Motor neuron (in vitro differentiated cells): ENCODE measurements at places on chromosomes 7 and 10. TPM values are rescaled to one million over a fixed set of nuclear protein-coding genes. Genes with fewer than 3 reads are reported as not detected.

- peak; percentile 91 for ATAC-seq
Measured at GRCh38 chr7:13990984-13991790, 1.7 kb upstream of the ETV1 start.

- ATAC-seq = peak; percentile 21
Measured at GRCh38 chr7:137772316-137772715, 74.5 kb downstream of the DGKI start.

TRIM50 gene
- 1.5 TPM in 1 of 2 replicates, not detected in the other for total RNA-seq

LRRN3 gene
- total RNA-seq = 54.3 and 56.1 TPM in 2 replicates

PITX3 gene
- total RNA-seq = 0.32 TPM in 1 of 2 replicates, not detected in the other

DNA sequence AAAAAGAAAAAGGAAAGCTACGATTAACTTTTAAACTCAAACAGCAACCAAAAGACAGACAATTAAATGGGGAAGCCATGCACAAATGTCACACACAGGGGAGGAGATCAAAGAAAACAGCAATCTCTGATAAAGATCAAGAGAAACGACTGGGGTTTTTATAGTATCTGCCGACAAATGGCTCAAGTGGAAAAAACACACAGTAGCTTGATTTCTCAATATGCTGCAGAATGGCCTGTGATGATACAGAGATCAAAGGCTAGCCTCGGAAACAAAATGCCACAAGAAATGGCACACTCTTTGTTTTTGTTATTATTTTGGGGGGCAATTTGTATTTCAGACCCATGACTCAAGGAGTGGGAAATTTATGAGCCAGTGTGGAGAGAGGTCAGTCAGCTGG is 126.1 kb downstream of the TEX36 start:
- no peak for ATAC-seq

DNA sequence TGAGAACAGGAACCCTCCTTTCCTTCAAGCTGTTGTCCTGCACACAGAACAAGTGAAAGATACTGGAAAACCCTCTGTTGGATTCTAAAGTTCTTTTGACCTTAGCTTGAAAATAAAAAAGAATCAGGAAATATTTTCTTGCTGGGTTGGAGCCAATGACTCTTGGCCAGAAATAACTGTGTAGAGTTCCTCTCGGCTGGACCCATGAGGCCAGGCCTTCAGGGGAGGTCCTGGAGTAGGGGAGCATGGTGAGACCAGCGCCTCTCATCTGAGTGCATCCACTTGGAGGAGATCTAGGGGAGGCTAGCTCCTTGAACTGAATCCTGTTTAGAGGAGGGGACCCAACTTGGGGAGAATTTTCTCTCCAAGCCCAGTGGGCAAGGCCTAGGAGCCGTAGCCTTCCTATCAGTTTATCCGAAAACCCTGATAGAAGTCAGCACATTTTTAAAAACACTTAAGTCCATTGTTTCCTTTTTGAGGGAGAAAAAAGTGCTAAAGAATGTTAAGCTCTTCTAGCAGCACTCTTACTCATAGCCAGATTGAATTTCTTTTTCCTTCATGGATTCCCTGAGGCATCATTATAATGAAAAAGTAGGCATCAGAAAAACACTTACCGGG is 635.7 kb upstream of the ANKRD30A start:
- ATAC-seq = peak; percentile 37

GRCh38 chr7:703049-703448 is 23.4 kb upstream of the DNAAF5 start:
- no peak for ATAC-seq

DNA sequence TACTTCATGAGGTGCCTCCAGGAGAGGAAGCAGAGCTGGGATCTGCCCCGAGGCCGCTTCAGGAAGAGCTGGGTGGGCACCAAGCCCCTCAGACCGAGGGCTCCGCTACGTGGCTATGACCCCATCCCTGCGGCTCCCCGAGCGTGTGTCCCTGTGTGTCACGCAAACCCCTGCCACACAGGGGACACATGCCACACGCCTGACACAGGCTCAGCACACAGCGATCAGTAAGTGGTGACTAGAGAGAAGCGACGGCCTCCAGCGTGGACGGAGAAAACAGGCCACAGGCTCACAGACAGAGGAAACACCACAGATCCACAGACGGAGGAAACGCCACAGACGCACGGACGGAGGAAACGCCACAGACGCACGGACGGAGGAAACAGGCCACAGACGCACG is 18.5 kb downstream of the DIP2C start:
- ATAC-seq = no peak

GRCh38 chr7:142954680-142955268 is 7.4 kb downstream of the KEL start:
- ATAC-seq = no peak

DNA sequence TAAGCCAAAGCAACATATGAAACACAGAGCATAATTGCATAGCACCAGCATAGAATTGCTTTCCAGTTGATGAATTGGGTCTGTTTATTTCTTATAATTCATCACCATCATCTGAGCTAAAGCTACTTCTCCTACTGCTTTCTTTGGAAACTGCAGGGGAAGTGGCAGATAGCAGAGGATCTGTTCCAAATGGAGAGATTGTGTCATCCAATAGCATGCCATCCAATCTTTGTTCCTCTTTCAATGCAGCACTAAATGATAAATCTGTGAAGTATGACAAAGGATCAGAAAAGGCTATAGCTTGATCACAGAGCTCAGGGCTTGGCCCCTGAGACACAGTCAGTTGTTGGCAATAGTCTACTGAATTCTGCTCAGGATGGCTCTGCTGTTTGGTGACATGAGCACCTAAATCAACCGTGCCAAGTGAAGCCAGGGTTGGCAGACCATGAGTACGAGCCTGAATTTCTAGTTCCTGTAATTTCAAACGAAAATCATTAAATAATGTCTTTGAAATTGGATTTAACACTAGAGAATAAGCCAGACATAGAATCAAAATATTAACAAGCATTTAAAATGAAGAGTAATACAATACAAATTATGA is 90.0 kb downstream of the TFEC start:
- ATAC-seq = no peak

DNA sequence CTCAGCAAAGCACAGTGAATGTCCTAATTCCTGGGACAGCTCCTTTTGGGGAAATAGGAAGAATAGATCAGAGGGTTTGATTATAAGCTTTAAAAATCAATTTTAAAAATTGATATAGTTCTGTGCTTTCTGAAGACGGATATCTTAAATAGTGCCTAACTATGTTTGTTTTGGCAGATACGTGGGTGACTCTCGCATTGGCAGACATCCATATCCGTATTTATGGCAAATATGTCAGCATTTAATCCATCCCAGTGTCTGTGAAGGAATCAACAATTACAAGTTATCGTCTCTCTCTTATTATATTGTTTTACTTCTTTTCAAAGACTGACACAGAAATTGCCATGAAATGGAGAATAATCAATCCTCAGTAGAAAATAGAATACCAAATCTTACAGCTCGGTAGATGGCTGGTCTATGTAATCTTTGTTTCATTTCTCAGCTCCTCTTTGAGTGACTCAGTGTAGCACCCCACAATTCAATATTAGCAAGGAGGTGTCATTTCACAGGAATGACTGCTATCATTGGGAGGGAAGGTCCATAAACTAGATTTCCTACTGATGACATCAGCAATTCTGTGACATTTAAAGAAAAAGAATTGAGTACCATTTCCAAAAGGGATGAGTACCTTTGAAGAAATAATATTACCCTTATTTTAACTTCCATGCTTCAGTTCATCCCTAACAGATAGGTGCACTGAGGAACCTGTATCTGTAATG is 186.4 kb upstream of the NFE2L3 start:
- no peak for ATAC-seq

DNA sequence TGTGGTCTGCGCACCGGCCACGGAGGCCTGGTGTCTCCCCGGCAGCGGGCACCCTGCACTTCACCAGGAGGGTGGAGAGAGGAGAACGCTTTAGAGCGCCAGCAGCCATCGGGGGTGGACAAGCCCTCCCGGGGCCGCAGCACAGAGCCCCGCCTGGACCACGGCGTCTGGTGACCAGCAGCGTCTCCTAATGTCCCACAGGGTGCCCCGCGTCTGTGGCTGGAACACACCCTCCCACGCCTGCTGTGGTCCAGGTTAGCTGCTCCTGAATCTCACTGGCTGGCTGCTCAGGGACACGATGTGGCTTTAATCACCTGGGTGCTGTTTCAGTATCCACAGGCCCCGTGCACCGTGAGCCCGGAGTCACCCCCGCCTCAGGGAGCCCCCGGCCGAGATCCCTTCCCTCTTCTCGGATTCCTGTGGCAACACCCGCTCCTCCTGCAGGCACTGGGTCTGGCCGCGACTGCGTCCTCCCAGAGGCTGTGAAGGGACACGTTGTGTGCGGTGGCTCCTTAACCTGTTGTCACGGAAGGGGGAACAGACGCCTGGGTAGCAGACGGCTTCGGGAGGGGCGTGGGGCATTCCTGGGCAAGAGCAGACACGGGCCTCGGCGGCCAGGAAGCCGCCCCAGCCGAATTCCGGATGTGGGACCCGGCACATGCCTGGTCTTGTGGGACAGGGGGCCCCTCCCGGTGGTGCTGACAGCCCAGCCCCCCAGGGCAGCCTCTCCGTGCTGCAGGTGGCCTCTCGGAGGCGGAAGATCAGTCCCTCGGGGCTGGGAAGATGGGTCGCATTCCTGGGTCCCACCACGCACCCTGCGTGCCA is 78.9 kb downstream of the FOXL3 start:
- ATAC-seq = no peak

DYNC1I1 gene
- 15.7 and 85.7 TPM in 2 replicates for total RNA-seq

PCGF5 gene
- 4.0 TPM in 2 replicates for total RNA-seq

DNA sequence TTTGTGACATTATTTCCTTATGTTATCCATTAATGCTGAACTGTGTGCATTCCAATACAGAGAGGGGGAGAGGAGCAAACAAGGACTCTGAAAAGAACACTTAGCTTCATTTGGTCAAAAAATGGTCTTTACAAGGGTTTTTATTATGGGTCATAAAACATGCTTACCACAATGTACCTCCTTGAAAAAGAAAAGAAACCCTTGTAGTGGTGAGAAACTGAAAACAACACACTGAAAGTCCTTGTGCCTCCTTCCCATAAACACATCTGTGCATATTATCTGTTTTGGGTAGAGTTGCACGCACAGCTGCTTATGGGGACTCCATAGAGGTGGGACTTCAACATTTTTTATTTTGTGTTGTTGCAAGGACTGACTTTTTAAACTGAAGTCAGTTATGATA is 98.7 kb downstream of the CDK6 start:
- no peak for ATAC-seq

DNA sequence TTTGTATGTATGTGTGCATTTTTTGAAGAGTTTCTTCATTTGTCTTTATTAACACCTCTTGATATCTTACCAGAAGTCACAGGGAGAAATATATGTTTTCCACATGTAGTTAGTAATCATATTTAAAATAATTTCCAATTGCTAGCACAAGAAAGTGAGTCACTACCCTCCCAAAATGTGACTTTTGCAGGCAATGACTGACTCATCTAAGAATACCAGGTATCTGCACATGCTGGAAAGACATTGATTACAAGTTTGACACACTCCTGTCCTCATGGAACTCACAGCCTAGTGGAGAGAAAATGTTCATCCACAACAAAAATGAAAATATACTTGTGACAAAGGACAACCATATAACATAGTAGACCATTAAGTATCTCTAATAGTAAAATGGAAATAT is 82.9 kb downstream of the SEMA3D start:
- ATAC-seq = no peak
